ENCODE measurements at places on chromosomes 5 and 9.
A peak's percentile ranks its signal among the peaks of the same experiment; 100 is the strongest.

GRCh38 chr9:115350548-115350947 is 232.6 kb upstream of the TNC start:
- no peak for DNase-seq

DNA sequence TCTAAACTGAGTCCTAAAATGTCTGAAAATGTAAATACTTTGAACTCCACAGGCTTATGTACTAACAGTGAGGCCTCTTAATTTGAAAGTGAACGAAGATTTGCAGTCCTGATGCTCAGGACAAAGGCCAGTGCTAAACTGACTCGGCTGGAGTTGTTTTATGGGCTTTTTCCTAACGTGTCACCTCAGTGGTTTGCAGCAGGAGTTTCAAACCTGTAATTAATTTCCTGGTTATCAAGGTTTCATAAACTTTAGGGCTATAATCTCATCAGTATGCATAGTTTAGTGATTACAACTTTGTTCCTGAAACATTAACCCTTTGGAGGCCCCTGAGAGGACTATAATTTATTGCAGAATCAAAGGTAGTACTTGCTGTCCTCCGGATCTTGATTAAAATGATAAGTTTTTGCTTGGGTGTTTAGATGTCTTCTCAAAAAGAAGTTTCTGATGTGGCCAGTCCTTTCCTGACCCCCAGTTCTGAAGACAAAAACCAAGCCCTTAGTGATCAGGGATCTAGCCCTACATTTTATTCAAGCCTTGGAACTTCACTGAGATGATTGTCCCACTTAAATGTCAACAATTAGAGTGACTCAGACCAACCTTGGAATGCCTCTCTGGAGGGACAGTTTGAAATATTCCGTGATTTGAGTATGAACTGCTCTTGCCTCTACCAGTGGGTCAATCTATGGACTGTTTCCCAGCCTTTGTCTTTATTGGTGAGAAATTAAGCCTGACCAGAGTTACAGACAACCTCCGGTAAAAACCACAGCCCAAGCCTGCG is 11.1 kb upstream of the S100Z start:
- no peak for DNase-seq

- no peak for DNase-seq
These were observed 21.3 kb downstream of the PTTG1 start for GRCh38 chr5:160442824-160443431.

DNA sequence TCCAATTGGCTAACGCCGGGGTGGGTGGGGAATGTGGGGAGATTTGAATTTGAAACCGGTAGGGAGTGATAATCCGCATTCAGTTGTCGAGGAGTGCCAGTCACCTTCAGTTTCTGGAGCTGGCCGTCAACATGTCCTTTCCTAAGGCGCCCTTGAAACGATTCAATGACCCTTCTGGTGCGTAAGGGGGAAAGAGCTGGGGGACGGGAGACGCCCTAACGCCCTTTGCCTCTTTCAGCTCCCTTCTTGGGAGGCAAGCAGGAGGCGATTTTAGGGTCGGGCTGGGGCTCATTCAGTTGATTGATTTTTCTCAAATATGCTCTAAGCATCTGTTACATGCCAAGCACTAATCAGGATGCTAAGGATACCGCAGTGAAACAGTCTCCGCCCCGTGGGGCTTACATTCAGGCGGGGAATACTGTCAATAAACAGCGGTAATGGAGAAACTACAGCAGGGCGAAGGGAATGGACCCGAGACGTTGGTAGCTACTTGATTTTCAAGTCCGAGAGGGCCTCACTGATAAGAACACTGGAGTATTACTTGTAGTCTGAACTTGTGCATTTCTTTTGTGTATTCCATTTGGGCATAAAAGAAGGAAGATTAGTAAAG is at the start of gene HMMR:
HMMR (plus strand) TSS at position 71 of the 610 bp plus-strand sequence; CDS start at position 132, 61 bp downstream.
- DNase-seq, result no peak

GRCh38 chr9:7376833-7377232 is 422.7 kb downstream of the DMAC1 start:
- DNase-seq, result no peak

DNA sequence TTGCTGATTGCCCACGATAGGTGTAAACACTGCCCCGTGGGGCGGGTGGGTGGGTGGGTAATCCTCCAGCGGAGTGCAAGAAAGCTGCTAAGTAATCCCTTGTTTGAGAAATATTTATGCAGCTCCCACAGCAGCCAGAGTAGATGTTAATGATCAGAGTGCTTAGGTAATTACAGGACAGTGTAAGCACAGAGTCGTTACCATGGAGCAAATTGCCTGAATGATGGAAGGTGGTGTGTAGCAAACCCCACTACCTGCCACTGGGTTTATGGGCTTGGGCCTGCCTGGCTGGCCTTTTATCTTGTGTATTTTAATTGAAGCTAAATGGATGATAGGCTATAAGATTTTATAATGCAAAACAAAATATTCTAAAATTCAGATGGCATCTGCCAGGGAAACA is 110.0 kb downstream of the COL5A1 start:
- no peak for DNase-seq

DNA sequence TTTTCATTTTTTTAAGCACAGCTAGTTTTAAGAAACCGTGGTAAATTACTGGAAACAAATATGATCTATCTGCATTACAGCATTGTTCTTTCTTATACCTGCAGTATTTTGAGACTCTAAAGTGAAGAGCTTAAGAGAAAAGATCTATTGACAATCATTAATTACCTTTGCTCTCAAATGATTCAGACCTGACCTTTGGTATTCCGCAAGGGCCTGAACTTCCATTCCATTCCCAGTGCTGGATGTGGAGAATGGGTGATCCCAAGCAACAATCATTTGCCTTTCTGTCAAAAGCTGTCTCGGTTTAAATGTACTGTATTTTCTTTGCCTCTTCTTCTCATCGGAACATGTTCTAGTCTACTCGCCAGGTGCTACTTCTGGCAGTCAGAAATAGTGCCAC is 18.9 kb downstream of the NREP start:
- DNase-seq, result no peak

GRCh38 chr5:82489683-82490082 is 211.5 kb upstream of the RPS23 start:
- DNase-seq, result no peak

GRCh38 chr9:108579757-108580439 is 275.9 kb downstream of the ACTL7B start:
- DNase-seq, result no peak

DNA sequence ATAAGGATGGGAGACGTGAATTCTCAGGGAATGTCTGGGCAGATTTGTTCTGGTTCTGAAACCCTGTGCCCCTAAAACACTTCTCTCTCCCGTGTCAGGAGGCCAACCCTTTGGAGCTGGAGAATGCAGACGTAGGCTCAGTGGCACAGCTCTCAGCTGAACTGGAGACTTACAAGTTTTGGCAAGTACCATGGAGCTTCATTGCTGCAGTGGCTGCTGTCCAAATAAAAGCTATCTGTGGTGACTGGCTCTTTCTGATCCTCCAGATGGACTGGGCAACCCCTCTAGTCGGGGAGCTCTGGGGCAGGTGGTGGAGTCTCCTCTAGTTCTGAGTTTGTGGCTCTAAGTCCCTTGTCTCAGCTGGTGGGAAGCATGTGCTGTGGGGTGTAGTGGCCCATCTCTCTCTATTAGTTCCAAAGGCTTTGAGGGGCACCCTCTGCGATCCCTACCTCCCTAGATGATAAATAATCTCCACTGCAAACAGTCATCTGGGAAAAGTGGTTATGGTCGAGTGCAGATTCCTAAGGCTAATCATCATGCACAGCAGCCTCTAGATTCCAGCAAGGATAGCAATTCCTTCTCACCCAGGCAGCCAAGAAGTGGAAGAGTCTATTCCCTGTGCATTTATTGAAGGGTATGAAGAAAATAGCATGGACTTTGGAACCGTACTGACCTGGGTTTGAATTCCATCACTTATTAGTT is 204.2 kb upstream of the KLF4 start:
- no peak for DNase-seq

DNA sequence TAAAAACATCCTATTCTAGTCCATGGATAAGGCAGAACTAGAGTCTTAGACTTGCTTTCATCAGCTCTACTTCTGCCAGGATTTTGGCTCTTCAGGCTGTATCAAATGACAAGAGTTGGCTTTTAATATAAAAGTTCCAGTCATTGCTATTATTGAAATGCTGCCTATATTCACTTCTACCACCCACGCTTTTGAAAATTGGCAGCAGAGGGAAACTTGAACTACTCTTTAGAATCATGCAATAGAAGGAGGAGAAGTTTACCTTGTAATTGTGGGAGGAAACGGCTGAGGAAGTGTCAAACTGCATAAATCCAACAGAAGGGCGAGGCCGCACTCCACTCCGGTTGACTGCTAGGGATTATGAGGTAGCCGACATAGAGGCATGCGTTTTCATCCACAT is 122.6 kb upstream of the BASP1 start:
- DNase-seq, result no peak

GRCh38 chr5:177531209-177531940 is 14.6 kb upstream of the DDX41 start:
- no peak for DNase-seq

DNA sequence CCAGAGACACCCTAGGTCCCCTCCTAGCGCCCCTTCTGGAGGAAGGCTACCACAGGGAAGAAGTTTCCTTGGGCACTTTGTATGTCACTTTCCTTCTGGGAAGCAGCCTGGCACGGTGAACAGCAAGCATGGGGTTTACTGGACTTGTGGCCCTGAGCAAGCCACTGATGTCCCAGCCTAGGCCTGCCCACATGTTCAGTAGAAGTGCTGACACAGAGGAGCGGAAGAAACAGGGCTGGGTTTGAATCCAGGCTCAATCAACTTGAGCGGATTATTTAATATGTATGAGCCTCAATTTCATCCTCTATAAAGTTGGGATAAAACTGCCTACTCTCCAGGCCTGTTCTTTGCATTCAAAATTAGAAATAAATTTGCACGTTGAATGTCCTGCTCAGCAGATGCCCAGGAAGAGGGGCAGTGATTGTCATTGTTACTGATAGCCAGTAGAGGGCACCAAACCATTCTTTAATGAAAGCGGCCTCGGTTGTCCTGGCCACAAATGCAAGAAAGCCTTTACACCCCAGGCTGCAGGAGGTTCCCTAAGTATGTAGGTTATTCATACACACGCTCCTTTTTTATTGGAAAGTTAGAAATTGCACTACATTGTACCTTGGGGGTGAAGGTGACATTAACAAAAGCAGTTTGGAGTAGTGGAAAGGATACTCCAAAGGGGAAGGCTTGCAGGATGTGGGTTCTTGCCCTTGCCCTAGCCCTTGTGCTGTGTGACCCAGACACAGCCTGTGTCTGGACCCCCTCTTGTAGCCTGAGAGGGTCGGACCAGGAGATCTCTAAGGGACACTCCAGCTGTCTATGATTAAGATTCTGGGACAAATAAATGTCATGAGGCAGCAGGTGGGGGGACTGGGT is 13.4 kb upstream of the XPA start:
- DNase-seq, result no peak

GRCh38 chr5:96016216-96016615 is 54.6 kb upstream of the ELL2 start:
- DNase-seq, result no peak

- DNase-seq, result peak; percentile 38
These were observed 226.5 kb upstream of the MAP3K1 start for GRCh38 chr5:56588636-56589480.

DNA sequence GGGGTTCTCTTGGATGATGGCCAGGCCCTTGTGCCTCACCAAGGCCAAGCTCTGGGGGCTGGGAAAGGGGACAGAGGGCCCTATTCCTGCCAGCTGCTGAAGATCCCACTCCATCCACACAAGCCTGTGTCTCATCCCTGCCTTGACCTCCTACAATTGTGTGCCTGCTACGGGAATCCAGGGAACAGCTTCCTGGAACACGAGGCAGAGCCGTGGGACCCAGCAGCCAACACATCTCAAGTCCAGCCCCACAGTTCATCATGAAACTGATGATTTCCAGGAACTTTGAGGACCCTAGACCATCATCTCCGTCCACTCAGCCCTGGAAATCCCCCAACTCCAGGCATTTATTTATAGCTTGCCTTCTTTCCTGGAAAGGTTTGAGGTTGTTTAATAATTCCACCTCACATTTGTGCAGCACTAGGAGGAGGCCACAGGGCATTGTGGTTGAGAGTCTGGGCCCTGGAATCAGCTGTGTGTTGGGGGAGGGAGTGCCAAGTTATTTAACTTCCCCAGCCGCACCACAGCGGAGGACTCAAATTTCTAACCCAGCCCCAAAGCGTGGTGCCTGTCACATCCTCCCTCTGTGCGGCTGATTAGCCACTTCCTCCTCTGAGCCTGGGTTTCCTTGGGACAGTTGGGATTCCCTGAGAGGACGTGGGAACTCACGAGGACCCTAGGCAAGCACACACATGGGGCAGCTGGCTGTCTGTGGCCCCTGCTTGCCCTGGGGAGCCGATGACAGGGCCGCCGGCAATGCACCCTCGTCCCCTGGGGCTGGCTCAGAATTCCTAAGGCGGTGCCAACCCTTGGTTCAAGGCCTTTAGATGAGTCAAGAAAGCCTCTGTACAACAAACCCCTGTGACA is 58.2 kb upstream of the GGTA1 start:
- DNase-seq, result no peak

- DNase-seq, result no peak
These were observed 71.0 kb downstream of the BRINP1 start for GRCh38 chr9:119298076-119298853.

DNA sequence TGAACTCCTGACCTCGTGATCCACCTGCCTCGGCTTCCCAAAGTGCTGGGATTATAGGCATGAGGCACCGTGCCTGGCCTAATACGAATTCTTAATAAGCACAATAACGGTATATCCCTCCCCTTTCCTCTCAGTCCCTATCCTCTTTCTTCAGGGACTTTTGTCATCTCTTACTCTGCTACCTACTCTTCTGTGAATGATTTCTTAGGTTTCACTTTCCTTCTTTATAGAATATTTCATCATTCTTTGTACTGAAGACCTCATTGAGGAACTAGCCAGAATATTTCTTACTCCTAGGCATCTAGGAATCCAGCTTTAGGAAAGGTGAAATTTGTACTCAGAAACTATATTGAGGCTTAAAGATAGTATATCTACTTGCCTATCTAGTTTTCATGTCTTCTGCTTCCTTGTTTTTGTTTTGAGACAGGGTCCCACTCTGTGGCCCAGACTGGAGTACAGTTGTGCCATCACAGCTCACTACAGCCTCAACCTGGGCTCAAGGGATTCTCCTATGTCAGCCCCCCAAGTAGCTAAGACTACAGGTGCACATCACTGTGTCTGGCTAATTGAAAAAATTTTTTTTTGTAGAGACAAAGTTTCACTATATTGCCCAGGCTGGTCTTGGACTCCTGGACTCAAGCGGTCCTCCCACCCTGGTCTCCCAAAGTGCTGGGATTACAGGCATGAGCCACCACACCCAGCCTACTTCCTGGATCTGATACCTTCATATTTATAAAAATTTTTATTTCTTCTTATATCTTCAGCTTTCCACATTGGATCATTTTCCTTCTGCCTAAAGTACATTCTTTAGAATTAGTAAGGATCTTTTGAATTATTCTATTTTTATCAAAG is 69.7 kb downstream of the GPBP1 start:
- DNase-seq, result no peak

- no peak for DNase-seq
These were observed 1037.3 kb upstream of the ACO1 start for GRCh38 chr9:31347082-31347617.

All from T-helper 9 cell (primary cell).